ENCODE measurements at places on chromosomes 5 and 9. TPM values are rescaled to one million over a fixed set of nuclear protein-coding genes. Genes with fewer than 3 reads are reported as not detected.

The GARIN3 gene
- total RNA-seq, result not detected

The GPR150 gene
- total RNA-seq, result 0.13 TPM

The PRSS3 gene
- total RNA-seq, result 55.5 TPM

The ESM1 gene
- 406 TPM for total RNA-seq

The PROP1 gene
- total RNA-seq, result not detected

The PPP2R2B gene
- total RNA-seq, result 0.79 TPM

The ADGRV1 gene
- total RNA-seq, result 0.19 TPM

The DBH gene
- not detected for total RNA-seq

The BTNL9 gene
- not detected for total RNA-seq

The PCDHA10 gene
- total RNA-seq, result under 0.01 TPM

The SLC1A1 gene
- total RNA-seq, result 38.7 TPM

The PCDHGC4 gene
- total RNA-seq, result 3.2 TPM

All from aortic smooth muscle cell (primary cell).